Activated CD4-positive, alpha-beta T cell treated with anti-CD3 and anti-CD28 coated beads, Interleukin-2, amount 50 U/mL, for 24 hours (primary cell): ENCODE measurements at places on chromosomes 5 and 9.

DNA sequence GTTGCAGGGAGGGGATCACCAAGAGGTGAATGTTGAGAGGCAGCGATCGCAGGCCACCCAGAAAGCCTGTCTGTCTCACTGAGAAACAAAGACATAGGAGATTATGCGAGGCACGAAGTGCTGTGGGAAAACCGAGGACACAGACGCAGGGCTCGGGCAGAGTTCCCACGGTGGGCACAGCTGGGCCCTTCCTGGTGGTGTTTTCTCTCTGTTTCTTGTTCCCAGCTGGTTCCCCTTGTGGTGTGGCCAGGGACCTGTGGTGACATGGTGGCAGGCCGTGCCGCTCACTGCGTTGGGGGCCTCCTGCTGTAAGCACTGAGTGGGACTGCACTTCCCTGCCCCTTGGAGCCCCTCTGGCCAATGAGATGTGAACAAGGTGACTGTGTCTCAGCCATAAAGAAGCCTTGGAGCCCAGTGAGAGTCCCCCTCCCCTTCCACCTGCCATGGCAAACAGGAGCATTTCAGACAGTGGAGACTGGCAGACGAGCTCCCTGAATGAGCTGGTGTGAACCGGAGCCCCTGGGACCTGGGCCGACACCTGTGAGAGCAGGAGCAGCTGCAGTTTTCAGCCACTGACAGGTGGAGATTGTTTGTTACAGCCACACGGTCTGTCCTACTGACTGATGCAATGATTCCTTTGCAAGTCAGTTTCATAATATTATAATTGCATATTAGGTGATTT lies 13.2 kb upstream of the IRX4 start:
- DNase-seq, result no peak

DNA sequence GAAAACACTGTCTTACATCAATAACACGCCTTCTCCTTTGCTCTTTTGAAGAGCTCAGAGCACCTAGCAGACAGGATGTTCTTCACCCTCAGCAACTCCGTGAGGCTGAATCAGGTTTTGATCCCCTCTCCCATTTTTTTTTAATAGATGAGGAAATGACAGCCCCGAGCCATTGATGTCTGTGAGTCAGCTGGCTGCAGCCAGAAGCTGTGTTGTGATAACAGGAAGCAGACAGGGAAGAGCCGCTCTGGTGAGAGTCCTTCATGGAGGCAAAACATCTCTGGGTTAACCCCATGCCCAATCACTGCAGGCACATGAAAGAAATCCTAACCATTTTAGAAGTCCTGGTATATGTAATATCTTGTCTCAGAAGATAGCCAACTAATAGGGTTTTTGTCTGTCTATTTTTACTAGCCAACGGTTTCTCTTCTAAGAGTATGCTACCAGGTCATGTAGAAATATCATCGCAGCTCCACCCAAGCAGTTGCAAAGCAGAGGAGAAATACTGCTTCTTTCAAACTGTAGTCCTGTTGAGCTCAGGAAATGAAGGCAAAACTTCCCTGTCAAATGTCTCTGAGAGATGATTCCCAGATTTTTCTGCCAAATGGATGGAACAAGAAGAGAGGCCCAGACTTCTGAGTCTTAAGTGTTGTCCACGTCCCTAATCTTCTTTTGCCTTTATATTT lies 568.9 kb downstream of the CCDC171 start:
- DNase-seq, result no peak

- DNase-seq, result no peak
These were observed 9.3 kb upstream of the SIL1 start for GRCh38 chr5:139207297-139208000.

DNA sequence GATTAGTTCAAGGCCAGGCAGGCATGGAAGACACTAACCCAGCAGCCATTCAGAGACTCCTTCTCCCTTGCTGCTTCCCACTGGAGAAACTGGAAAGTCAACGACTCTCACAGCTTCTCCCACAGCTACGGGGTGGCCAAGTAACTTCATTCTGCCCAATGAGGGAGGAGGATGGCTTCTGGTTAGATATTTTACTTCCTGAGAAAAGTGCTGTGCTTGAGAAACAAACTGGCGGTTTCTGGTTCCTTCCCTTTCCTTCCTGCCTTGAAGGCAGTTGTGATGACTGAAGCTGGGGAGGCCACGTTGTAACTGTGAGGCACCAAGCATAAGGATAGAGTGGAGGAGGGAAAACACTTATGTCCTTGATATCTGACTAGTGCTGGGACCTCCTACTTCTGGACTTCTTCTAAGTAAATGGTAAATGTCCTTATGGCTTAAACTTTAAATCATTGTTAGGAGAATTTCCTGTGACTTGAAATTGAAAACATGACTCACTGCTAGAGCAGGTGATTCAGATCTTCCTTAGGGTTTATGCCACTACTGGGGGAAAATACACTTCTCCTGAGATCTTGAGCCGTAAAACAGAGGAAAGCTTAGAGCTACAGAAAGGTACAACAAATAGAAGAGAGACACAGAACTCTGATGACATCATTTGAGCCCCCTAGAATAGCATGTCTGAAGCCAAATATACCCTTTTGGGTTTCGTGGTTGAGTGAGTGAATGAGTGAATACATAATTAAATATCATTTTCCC lies 3.1 kb upstream of the GNPDA1 start:
- DNase-seq, result peak; percentile 33

DNA sequence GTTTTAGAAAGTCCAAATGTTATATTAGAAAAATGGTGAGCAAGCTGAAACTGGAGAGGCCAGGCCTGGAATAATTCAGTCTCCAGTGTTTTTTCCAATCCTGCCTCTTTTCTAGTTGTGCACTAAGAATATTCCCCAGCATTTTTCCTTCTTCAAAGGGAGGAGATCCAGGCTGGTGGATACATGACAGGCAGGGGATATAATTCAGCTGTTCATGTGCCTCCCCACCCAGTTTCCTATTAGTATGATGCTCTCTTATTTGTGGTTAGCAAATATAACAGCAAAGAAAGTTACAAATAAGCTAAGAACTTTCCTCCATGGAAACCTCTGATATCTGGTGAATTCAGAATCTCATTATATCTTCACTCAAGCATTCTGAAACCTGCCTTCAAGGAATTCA lies 216.4 kb downstream of the TARS1 start:
- no peak for DNase-seq

- DNase-seq, result no peak
These were observed 23.5 kb upstream of the ASS1 start for GRCh38 chr9:130421154-130421801.

DNA sequence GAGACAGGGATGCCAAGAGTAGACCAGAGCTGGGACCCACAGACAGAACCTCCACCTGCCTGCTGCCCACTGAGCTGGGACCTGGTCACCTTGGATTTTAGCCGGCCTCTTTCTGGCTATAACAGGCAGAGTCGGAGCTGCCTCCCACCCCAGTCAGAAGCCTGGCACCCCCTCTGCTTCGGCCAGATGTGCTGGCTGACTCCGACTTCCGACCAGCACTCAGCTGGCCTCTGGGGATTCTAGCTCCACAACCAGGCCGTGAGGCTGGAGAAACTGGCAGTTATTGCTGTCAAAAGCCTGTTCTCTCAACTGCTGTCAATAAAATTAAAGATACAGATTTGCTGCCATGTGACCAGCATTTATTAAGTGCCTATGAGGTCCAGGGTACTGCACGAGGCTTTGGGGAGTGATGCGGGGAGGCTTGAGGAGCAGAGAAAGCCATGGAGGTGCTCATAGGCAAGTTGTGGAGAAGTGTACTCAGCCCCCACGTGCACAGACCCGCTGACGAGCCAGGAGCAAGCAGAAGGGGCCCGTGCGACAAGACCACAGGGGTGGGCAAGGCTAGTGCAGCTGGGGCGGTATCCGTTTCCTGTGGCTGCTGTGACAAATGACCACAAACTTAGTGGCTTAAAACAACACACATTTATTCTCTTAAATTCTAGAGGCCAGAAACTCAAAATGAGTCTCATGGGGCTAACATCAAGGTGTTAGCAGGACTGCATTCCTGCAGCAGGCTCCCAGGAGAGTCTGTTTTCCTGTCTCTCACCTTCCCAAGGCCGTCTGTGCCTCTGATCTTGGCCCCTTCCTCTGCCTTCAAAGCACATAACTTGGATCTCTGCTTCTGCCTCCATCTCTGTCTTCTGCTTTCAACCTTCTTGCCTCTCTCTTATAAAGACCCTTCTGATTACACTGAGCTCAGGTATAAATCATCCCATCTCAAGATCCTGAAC lies 13.1 kb downstream of the GFI1B start:
- no peak for DNase-seq

GRCh38 chr9:120212853-120213200 lies 367.1 kb downstream of the CDK5RAP2 start:
- no peak for DNase-seq

GRCh38 chr5:108681079-108681921 lies 66.4 kb upstream of the FER start:
- no peak for DNase-seq

DNA sequence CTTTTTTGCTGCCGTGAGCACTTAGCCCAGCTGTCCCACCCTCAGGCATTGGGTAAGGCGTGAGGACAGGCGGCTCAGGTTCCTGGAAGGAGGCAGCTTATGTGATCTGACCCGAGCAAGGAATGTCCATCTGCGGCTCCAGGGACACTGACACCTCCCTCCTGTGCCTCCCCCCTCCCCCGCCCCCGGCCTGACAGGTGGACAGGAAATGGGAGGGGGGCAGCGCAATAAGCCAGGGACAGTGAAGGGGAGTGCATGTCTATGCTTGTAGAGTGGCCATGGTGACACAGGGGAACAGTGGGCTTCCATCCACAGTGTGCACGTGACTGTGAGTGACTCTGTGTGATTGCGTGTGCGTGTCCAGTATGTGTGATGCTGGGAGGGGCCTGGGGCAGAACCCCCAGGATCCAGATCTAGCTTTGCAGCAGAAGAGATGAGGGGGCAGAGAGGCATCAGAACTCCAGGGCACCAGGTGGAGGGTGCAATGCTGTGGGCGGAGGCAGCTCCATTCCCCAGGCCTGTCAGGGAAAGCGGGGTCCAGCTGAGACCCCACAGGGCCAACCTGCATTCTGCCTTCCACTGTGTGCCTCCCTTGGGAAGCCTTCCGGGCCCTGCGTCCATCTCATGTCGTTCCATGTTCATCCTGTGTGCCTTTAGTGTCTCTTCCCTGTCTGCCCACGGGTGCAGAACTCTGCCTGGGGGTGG lies 30.5 kb downstream of the CNTFR start:
- DNase-seq, result no peak

- DNase-seq, result no peak
These were observed 290.3 kb downstream of the EBF1 start for GRCh38 chr5:158809310-158809850.

DNA sequence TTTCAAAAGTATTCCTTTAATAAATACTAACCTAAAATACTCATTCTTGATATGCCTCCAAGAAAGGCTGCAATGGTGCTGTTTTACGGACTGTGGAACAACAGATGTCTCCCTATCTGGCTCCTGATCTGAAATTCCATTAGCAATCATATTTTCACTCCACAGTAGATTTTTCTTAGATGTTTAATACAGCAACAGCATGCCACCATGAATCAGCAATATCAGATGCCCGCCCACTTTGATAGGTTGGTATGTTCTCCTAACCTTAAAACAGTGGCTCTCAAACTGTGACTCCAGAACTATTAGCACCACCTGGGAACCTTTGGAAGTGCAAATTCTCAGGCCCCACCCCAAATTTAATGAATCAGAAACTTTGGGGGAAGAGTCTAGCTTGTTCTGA lies 110.2 kb downstream of the MLLT3 start:
- no peak for DNase-seq

- no peak for DNase-seq
These were observed 13.8 kb downstream of the WDR31 start for GRCh38 chr9:113326230-113326629.

- no peak for DNase-seq
These were observed 40.4 kb downstream of the CCL28 start for GRCh38 chr5:43371821-43372220.

DNA sequence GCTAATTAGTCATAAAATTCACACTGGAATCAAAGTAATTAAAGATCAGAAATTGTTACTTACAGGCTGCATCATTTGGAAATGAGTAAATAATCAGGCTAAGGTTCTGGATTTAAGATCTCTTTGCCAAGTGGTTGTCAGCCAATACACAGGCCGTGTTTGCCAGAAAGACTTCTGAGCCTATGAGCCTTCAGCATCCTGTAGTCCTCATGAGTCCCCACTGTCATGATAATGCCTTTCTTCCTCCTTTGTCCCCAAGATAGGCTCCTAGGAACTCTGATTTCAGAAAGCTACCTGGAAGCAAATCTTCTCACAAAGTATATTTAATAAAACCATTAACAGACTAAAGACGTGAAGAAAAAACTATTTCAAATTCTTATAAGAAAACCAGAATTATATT lies 810.5 kb downstream of the DNAH5 start:
- DNase-seq, result no peak

GRCh38 chr9:84228130-84228720 lies 112.3 kb downstream of the SLC28A3 start:
- no peak for DNase-seq

GRCh38 chr5:104184264-104184663 lies 621.7 kb upstream of the NUDT12 start:
- no peak for DNase-seq

- no peak for DNase-seq
These were observed 24.1 kb downstream of the ITK start for GRCh38 chr5:157204765-157205164.

DNA sequence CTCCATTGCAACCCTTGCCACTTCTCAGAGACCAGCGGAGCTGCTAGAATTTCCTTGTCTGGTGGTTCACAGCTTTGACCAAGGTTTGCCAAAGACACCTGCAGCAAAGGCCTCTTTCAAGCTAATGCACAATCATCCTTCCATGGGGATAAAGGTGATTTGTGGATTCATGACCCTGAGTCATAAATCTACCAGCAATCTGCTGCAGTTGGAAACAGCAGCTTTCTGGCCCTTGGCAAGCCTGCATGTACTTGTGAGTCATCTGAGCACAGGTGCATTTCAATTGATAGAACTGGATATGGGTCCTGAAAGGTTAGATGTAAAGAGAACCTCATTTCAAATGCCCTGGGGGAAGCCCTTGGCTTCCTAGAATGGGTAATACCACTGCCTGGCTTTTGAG lies 21.6 kb upstream of the TCF7 start:
- DNase-seq, result no peak

DNA sequence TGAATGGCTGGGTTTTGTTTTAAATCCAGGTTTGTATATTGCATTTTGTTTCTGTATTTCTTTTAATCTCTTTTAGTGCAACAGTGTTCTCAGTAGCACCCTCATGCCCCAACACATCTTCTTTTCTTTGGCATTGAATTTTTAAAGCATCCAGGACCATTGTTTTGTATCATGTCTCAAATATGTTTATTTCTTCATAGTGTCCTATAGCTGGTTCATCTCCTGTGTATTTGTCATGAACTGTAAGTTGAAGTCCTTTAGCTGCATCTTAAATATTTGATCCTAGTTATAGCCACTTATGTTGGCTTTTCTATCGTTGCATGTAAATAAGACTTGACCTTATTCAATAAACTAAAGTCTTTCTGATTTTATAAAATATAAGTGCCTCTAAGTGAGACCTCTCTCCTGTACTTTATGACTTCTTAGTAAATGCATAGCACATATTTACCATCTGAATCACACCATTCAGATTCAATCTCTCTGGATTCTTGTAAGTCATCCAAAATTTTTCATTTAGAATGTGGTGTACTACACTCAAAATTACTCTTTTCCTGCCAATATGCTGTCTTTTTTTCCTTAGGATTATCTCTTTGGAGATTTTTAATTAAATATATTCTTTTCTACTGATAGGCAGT lies 21.0 kb upstream of the ERCC6L2 start:
- DNase-seq, result no peak

GRCh38 chr5:66118304-66118703 lies 25.8 kb upstream of the SREK1 start:
- no peak for DNase-seq
